Endothelial cell of umbilical vein (primary cell): ENCODE measurements at places on chromosomes 13 and 19. TPM values are rescaled to one million over a fixed set of nuclear protein-coding genes. Genes with fewer than 3 reads are reported as not detected.

DNA sequence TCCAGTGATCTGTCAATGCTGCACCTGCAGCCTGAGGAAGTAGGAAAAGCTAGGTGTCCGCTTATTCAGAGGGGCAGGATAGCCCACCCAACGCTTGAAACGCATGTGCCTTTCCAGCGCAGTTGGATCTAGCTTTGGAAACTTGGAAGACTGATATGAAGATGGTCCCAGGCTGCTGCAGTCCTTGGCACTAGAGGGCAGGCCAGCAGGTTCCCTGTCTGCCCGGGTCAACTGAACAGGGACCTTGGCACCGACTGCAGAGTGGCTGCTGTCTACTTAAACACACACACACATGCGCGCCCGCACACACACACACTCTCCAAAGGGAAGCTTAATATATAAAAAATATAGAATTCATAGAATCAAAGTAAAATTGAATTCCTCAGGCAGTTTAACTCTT is 100.0 kb downstream of the TSHZ3 start:
- no peak for DNase-seq

GRCh38 chr19:20661150-20661819 is at the start of gene ZNF626:
Gene ZNF626 (minus strand): TSS chr19:20661571. CDS start chr19:20661446, 125 bp downstream.
- peak; percentile 96 for DNase-seq

DNA sequence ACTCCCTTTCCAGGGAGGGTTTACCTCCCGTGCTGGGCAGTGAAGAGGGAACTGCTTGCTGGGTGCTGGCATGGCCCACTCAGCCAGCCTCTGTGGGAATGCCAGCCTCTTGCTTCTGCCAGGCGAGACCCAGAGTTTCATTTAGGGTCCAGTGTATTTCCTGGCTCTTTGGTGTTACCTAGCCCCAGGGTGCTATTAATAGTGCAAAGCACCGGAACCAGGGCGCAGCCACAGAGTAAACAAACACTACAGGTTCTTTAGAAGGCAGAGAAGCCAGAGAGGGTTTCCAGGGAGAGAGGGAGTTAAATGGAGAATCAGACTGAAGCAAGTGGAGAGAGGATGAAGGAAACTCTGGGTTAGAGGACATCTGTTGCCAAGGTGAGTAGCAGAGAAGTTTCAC is 74.9 kb upstream of the SPATA13 start:
- no peak for DNase-seq

GRCh38 chr13:40343550-40344269 is 322.7 kb downstream of the FOXO1 start:
- DNase-seq, result no peak

DNA sequence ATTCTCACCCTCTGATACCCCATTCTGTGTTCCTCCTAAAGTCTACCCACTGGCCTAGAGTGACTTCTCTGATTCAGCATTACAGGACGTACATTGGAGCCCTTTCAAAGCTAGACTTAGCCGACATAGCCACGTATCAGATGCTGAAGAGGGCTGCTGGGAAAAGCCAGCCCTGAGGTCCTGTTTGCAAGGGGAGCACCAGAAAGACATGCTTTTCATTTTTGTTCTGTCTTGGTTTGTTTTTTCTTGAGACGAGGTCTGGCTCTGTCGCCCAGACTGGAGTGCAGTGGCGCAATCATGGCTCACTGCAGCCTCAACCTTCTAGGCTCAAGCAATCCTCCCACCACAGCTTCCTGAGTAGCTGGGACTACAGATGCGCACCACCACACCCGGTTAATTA is 6.3 kb upstream of the ZSWIM4 start:
- no peak for DNase-seq

- peak; percentile 13 for DNase-seq
Measured at GRCh38 chr19:36547001-36547732, 19.1 kb upstream of the ZNF260 start.

DNA sequence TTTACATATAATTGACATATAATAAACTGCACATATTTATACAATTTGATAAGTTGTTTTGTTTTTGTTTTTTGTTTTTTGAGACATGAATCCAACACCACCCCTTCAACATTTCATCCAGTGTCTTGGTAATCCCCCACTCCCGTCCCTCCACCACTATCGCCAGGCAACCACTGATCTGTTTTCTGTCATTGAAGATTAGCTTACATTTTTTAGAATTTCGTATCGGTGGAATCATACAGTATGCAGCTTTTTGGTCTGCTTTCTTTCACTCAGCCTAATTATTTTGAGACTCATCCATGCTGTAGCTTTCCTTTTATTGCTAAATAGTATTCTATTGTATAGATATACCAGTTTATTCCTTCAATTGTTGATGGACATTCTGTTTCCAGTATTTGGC is 94.1 kb upstream of the FRY start:
- DNase-seq, result no peak

- no peak for DNase-seq
Measured at GRCh38 chr19:35986664-35987570, 8.1 kb upstream of the SDHAF1 start.

DNA sequence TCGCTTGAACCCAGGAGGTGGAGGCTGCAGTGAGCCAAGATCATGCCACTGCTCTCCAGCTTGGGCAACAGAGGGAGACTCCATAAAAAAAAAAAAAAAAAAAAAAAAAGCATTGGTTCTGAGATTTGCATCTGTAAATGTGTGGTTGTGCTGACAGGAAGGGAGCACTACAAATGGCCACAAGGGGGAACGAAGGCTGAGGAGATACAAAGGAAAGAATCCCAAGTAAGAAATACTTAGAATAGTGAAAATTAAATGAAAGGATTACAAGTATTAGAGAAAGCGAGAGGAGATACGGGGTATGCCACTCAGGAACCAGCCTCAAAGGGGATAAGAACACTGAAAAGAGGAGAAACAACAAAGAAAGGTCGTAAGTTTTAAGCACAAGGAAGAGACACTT is 284.9 kb downstream of the KLF12 start:
- DNase-seq, result peak; percentile 36

DNA sequence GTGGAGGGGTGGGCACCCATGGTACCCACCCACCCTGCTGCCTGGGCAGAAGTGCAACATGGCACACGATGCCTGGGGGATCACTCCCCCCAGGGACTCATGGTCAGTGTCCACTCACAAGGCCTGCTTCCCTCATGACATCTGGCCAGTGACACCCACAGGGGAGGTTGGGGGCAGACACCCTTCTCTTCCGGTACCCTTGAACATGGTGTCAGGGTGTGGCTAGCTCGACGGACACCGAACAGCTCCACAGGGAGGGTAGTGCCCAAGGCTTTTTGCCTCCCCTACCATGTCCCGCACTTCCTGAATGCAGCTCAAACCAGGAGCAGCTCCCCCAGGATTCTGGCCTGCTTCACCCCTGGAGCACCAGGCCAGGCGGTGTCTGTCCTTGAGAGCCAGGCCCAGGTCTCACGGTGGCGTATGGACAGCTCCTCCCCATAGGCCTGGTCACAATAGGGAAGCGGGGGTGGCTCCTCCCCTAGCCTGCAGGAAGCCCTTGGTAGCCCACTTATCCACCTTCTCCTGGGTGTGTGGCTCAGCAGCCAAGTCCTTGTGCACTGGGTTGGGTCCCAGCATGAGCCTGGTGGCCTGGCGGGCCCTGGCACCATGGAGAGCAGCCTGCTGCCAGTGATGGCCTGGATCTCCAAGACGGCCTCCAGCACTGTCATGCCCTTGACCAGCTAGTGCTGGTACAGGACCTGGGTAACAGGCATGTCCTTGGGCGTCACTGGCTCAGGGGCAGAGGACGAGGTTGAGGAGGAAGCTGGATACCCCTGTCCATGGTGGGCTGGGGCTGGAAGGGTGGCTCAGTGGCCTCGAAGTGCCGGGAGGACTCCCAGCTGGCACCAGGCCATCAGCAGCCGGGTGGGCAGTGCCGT is 7.8 kb downstream of the ACP4 start:
- no peak for DNase-seq

- no peak for DNase-seq
Measured at GRCh38 chr13:38693641-38694040, 6.8 kb downstream of the FREM2 start.

- no peak for DNase-seq
Measured at GRCh38 chr19:45356760-45357444, 13.5 kb downstream of the ERCC2 start.

DNA sequence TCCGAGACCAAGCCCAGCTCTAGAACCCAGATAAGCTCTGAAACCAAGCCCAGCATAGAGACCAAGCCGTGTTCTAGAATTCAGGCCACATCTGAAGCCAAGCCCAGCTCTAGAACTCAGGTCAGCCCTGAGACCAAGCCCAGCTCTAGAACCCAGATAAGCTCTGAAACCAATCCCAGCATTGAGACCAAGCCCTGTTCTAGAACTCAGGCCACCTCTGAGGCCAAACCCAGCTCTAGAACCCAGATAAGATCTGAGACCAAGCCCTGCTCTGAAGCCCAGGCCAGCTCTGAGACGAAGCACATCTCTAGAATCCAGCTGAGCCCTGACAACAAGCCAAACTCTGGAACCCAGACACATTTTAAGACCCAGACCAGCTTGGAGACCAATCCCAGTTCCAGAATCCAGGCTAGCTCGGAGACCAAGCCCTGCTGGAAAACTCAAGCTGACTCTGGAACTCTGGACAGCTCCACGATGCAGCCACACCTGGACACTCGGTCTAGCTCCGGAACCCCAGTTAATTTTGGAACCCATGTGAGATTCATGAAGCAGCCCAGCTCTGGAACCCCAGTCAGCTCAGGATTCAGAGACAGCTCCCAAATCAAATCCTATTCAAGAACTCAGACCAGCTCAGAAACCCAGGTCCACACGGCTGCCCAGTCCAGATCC is 5.8 kb downstream of the GIPC3 start:
- no peak for DNase-seq

GRCh38 chr19:14565765-14566711 is 5.8 kb downstream of the NDUFB7 start:
- no peak for DNase-seq

GRCh38 chr13:27065582-27065981 is 106.0 kb downstream of the USP12 start:
- no peak for DNase-seq

GRCh38 chr13:35789335-35790165 is 313.1 kb upstream of the MAB21L1 start:
- DNase-seq, result peak; percentile 48

- no peak for DNase-seq
Measured at GRCh38 chr13:61546413-61546812, 130.8 kb upstream of the PCDH20 start.

GRCh38 chr19:4889034-4889815 is 13.5 kb downstream of the ARRDC5 start:
- no peak for DNase-seq

GRCh38 chr19:38361633-38362075 is 12.7 kb upstream of the PSMD8 start:
- peak; percentile 65 for DNase-seq

- DNase-seq, result no peak
Measured at GRCh38 chr13:72745260-72745659, 17.5 kb downstream of the BORA start.

MEIS3 gene
- polyA plus RNA-seq, result not detected in 2 replicates

FUT1 gene
- 1.9 and 2.6 TPM in 2 replicates for polyA plus RNA-seq

ZFP36 gene
- 16.3 and 21.7 TPM in 2 replicates for polyA plus RNA-seq

PDX1 gene
- polyA plus RNA-seq, result not detected in 2 replicates

GAPDHS gene
- not detected in 2 replicates for polyA plus RNA-seq

UBE2L5 gene
- not detected in 2 replicates for polyA plus RNA-seq

ERICH4 gene
- not detected in 2 replicates for polyA plus RNA-seq

CATSPERD gene
- not detected in 2 replicates for polyA plus RNA-seq

SHANK1 gene
- polyA plus RNA-seq, result 0.60 and 0.66 TPM in 2 replicates
